ENCODE measurements at places on chromosomes 16 and 17.

DNA sequence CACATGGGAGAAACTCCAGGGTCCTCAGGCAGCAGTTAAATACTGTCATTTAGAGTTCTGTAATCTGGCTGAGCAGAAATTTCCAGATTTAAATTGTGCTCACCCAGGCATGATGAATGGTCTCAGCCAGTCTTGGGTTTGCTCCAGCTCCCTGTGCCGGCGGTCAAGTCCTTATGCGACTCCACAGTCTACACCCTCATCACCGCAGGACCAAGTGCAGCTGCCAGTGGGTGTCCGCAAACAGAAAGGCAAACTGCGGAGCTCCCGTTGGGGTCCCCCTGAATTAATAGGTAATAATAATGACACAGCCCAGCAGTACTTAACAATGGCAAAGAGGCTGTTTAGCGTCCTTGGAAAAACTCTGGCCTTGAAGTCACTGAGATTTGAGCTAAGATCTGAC lies 3.9 kb upstream of the CACNG4 start:
- DNase-seq: no peak

GRCh38 chr17:32971171-32971570 lies 20.5 kb upstream of the SPACA3 start:
- DNase-seq: peak; percentile 10

- DNase-seq: no peak
Measured at GRCh38 chr17:65659512-65659911, 98.1 kb upstream of the AXIN2 start.

DNA sequence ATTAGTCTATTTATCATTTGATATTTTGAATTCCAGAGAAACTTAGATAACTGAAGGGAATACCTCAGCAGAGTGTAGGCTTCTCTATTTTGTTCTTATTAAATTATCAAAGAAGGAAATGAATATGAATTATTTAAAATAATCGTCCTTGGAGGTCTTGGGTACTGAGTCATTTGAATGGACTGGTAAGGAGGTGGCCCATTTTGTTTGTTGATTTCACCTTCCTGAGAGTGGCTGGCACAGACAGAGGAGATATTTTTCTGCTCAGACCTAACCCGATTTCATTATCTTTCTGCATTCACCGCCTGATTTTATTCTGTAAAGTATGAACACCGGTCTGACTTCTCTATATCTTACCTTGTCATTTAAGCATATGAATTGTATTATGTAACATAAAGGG lies 88.0 kb downstream of the USP22 start:
- DNase-seq: no peak
